Neural crest cell (in vitro differentiated cells): ENCODE measurements at places on chromosomes 5 and 9. TPM values are rescaled to one million over a fixed set of nuclear protein-coding genes. Genes with fewer than 3 reads are reported as not detected.
A peak's percentile ranks its signal among the peaks of the same experiment; 100 is the strongest.

The SLC25A2 gene
- 0.72 and 1.1 TPM in 2 replicates for total RNA-seq

The PDLIM4 gene
- total RNA-seq: 37.4 and 38.0 TPM in 2 replicates

The BSPRY gene
- not detected in 2 replicates for total RNA-seq

The COL23A1 gene
- total RNA-seq: 33.7 and 34.0 TPM in 2 replicates

The GARNL3 gene
- 10.3 and 10.5 TPM in 2 replicates for total RNA-seq

The PHF24 gene
- 0.63 and 1.2 TPM in 2 replicates for total RNA-seq

The TRIM23 gene
- total RNA-seq: 11.6 and 12.7 TPM in 2 replicates

The HACD4 gene
- 0.72 and 0.75 TPM in 2 replicates for total RNA-seq

The ADAMTS12 gene
- 10.4 and 10.8 TPM in 2 replicates for total RNA-seq

The ADAMTSL1 gene
- 2.3 and 2.5 TPM in 2 replicates for total RNA-seq

DNA sequence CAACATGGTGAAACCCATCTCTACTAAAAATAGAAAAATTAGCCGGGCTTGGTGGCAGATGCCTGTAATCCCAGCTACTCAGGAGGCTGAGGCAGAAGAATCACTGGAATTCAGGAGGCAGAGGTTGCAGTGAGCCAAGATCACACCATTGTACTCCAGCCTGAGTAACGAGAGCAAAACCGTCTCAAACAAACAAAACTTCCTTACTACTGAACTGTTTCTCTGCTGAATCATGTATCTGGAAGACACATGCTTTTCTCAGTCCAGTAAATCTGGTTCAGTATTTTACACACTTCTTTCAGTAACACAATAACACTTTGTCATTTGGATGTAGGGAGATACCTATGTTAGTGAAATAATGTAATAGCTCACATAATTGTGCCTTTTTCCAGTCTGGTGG, 7.9 kb downstream of the TRMT10B start:
- DNase-seq: no peak

DNA sequence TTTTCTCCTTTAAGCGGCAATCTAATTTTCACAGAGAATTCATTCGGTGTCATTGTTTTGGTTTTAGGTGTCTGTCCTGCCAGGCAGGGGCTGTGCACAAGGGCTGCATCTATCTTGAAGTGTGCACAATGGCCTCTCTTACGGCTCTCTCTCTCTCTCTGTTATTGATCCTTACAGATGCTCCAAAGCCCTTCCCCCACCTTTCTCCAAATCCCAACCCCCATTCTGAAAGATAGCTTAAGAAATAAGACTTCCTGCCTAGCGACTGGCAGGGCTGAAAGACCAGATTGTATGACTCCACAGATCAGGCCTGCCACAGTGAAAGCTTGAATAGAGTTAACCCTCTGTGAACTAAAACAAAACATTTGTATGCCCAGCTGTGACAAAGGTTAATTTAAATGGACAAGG, 86.5 kb upstream of the NR5A1 start:
- peak; percentile 52 for DNase-seq

- DNase-seq: no peak
Observed at GRCh38 chr5:153619771-153620170, 129.3 kb downstream of the GRIA1 start.

DNA sequence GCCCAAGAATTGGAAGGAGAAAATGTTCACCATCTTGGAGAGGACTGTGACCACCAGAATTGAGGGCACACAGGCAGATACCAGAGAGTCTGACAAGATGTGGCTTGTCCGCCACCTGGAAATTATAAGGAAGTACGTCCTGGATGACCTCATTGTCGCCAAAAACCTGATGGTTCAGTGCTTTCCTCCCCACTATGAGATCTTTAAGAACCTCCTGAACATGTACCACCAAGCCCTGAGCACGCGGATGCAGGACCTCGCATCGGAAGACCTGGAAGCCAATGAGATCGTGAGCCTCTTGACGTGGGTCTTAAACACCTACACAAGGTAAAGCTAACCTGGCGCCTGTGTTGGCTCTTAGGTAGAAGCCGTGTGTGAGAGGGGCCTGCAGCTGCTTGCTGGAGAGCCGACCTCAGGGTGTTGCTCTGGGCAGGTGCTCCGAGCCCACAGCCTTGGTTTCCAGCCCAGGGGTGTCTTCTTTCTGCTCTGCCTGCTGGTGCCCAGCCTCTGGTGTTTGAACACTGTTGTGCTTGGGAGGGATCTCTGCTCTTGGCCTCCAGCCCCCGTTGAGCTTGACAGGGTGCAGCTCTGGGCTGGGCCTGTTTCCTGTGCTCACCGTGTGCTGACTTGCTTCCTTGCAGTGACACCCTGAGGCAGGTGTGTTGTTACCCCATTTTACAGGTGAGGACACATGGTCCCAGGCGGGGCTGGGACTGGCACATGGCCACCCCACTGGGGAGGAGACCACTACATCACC, 10.9 kb downstream of the EXOC3 start:
- no peak for DNase-seq

- DNase-seq: no peak
Observed at GRCh38 chr5:1995491-1995890, 112.8 kb upstream of the IRX4 start.

DNA sequence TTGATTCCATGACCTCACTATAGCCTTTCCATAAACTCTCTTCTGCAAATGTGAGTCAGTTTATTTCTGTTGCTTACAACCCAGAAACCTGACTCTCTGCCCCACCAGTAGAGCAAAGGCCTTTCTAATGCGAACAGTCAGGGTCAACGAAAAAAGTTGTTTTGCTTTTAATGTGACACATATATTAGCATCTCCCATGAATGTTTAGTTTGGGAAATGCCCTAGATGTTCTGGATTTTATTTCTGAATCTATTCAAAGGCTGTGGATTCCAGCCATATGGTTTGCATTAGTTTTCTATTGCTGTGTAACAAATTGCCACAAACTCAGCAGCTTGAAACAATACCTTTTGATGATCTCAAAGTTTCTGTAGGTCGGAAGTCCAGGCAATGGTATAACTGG, 193.5 kb downstream of the GNA14 start:
- no peak for DNase-seq

DNA sequence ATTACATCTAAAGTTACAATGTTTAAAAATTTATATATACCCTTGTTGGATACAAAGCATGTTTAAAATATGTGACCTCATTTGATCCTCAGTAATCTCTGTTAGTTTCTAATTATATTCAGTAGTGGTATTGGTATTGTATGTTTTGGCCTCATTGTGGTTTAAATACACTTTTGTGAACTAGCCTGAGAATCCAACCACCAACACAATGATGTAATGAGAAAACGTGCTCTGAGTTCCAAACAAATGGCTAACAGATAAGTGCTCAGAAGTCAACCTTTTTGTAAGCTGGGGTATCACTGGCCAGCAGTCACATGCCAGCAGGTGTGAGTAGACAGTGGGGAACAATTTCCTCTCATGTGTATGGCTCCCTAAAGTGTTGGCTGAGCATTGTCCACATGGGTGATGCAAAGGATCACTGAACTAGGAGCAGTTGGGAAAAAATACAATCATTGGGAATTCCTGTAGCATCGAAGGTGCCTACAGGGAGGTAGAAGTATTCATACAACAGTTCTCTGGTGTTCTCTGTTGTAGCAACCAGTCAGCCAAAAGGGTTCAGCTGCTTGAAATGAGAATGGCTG, 56.1 kb downstream of the DOCK8 start:
- no peak for DNase-seq

DNA sequence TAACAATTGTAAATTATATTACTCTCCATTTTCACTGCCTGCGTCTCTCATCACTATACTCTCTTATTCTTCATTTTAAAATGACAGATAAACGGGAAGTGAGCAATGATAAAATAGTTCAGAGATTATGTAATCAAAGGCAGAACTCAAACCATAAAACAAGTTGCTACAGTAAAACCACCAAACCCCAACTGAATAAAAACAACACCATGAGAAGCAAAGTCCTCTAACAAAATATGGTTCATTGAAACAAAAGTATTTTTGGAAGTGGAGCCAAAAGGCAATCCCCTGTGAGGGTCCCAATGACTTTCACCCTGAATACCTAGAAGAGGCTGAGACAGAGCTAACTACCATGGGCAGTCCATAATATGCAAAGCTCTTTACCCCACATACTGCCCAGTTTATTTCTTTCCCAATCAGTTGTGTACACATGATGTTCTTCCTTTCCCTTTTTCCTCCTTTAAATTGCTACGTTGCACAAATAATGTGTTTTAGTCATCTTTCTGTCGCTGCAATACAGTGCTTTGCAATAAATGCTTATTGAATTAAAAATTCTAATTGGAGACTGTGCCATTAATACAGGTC, 64.0 kb upstream of the PTGER4 start:
- no peak for DNase-seq

GRCh38 chr9:100472788-100473275, at the start of gene TMEFF1:
Gene TMEFF1, plus strand, starts transcription at chr9:100473149. Its CDS starts 396 bp downstream, at chr9:100473545.
- peak; percentile 70 for DNase-seq

GRCh38 chr5:24555229-24555628, 89.5 kb downstream of the CDH10 start:
- DNase-seq: no peak

DNA sequence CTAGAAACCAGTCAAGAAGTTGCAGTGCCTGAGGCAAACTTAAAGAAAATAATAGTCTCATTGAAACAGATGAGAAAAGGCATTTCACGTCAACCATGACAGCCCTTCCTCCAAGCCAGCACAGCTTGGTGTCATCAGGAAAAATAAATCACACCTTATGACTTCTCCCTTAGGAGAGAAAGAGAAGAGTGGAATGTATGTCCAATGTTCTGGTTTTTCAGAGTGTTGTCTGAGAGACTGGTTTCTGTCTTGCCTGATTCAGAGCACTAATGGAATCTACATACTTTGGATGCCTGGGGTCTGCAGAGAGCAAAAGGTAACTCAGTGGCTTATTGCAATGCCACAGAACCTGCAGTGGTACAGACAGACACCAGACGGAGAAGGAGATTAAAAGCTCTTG, 105.5 kb upstream of the PDE4D start:
- no peak for DNase-seq

- no peak for DNase-seq
Observed at GRCh38 chr5:64534033-64534432, 28.2 kb downstream of the RGS7BP start.

DNA sequence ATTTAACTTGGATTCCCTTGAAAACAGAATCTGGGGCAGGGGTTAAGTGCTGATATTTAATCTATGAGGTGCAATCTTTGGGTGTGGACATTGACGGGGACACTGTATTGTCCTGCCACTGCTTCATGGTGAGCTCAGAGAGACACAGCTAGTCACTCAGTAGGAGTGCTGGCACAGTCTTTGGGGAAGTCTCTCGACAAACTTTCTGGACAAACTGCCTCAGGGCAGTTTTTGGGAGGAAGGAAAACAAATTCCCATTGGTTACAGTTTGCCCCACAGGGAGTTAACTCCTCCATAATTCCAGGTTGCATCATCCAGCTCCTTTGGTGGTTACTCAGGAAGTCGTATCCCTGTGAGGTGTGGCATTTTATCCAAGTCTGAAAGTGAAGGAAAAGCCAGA, 17.9 kb downstream of the HNRNPK start:
- no peak for DNase-seq

DNA sequence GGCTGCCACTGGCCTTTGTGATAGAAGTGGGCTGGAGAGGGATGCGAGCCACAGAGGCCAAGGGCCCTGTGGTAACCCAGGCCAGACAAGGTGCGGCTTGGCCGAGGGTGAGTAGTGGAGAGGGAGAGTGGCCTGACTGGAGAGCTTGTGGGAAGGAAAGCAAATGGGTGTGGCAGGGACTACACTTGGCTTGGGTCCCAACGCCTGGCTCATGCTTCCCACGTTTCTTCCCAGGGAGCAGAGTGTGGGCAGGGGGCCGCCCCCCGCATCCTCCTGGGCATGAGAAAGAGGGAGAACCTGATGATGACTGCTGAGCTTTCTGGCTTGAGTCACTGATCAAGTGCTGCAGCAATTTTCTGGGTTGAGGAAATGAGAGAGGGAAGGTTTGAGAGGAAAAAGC, 95.7 kb downstream of the ANKH start:
- DNase-seq: no peak

- DNase-seq: no peak
Observed at GRCh38 chr9:35808433-35808832, 3.6 kb downstream of the SPAG8 start.
